ENCODE measurements at places on chromosomes 6 and 20. TPM values are rescaled to one million over a fixed set of nuclear protein-coding genes. Genes with fewer than 3 reads are reported as not detected.
A peak's percentile ranks its signal among the peaks of the same experiment; 100 is the strongest.

Gene KHDC1
- 1.9 TPM for total RNA-seq

Gene SLC24A3
- total RNA-seq = 6.0 TPM

Gene ADTRP
- total RNA-seq = 11.4 TPM

Gene SFTA2
- 384 TPM for total RNA-seq

- no peak overlapping the region for H3K27ac ChIP-seq
- H3K4me3 ChIP-seq = no peak overlapping the region
These were observed 42.8 kb downstream of the CDC5L start for GRCh38 chr6:44430326-44430725.

GRCh38 chr20:3080939-3081388 is 3.6 kb downstream of the AVP start:
- H3K27ac ChIP-seq = no peak overlapping the region
- H3K4me3 ChIP-seq = no peak overlapping the region
- H3K36me3 ChIP-seq = no peaks in the 10 kb centered on the region
- peaks cover 17% of the 10 kb centered on the region for H3K4me1 ChIP-seq
- DNase-seq = no peak

DNA sequence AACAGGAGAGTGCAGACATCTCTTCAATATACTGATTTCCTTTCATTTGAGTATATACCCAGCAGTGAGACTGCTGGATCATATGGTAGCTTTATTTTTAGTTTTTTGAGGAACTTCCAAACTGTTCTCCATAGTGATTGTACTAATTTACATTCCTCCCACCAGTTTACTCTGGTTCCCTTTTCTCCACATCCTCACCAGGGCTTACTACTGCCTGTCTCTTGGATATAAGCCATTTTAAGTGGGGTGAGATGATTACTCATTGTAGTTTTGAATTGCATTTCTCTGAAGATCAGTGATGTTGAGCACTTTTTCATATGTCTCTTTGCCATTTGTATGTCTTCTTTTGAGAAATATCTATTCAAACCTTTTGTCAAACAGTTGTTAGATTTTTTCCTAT is 64.9 kb upstream of the HMGCLL1 start:
- H3K27ac ChIP-seq = no peak overlapping the region
- H3K4me3 ChIP-seq = no peak overlapping the region
- no peaks in the 10 kb centered on the region for H3K27me3 ChIP-seq
- no peaks in the 10 kb centered on the region for H3K36me3 ChIP-seq

- H3K27ac ChIP-seq = no peak overlapping the region
- no peak overlapping the region for H3K4me3 ChIP-seq
- no peaks in the 10 kb centered on the region for H3K27me3 ChIP-seq
- peak; percentile 61 for DNase-seq
- no peaks in the 10 kb centered on the region for H3K4me1 ChIP-seq
These were observed 209.8 kb upstream of the KCNQ5 start for GRCh38 chr6:72411872-72412708.

- peaks cover 8% of the 10 kb centered on the region for H3K4me1 ChIP-seq
- no peaks in the 10 kb centered on the region for H3K27me3 ChIP-seq
- no peaks in the 10 kb centered on the region for H3K36me3 ChIP-seq
- H3K27ac ChIP-seq = peak overlapping the region; percentile 55
These were observed 106.2 kb downstream of the KIF13A start for GRCh38 chr6:17881085-17881858.

DNA sequence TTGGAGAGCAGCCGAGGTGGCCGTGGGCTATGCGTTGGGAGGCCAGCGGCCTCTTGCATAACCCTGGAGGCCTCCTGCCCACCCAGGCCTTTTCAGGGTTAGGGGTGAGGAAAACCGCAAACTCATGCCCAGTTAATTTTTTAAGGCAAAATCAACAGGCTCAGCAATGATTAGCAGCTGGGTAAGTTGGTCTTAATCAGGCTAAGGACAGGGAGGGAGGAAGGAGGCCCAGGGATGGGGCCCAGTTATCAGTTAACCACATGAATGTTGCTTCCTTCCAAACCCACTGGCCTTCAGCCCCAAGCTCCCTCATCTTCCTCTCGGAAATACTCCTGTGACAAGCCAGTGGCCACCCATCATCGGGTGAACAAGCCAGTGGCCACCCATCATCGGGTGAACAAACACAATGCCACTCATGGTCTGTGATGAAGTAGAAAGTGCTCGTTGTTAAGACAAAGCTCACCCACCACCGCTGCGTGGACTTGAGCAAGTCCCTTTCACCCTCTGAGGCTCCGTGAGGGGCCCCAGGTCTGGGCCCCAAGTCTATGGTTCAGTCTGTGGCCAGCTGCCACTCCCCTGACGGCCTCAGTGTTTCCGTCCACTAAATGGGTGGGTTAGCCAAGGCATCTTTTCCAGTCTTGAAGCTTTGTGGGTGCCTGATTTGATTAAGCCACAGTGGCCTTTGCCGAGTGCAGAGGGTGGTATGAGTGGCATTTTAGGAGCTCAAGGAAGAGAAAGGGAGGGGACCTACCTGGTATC is 39.4 kb downstream of the HNF4A start:
- no peak for DNase-seq
- no peak overlapping the region for H3K4me3 ChIP-seq
- no peaks in the 10 kb centered on the region for H3K4me1 ChIP-seq
- no peak overlapping the region for H3K27ac ChIP-seq

GRCh38 chr6:163122365-163122764 is 292.2 kb upstream of the QKI start:
- no peaks in the 10 kb centered on the region for H3K27me3 ChIP-seq
- H3K4me1 ChIP-seq = no peaks in the 10 kb centered on the region
- no peak overlapping the region for H3K4me3 ChIP-seq
- H3K36me3 ChIP-seq = no peaks in the 10 kb centered on the region

GRCh38 chr20:53940907-53941545 is 129.4 kb downstream of the BCAS1 start:
- peaks cover 12% of the 10 kb centered on the region for H3K4me1 ChIP-seq
- no peak for DNase-seq
- H3K36me3 ChIP-seq = no peaks in the 10 kb centered on the region
- H3K27ac ChIP-seq = peak overlapping the region; percentile 60
- H3K27me3 ChIP-seq = no peaks in the 10 kb centered on the region
- H3K4me3 ChIP-seq = no peak overlapping the region

DNA sequence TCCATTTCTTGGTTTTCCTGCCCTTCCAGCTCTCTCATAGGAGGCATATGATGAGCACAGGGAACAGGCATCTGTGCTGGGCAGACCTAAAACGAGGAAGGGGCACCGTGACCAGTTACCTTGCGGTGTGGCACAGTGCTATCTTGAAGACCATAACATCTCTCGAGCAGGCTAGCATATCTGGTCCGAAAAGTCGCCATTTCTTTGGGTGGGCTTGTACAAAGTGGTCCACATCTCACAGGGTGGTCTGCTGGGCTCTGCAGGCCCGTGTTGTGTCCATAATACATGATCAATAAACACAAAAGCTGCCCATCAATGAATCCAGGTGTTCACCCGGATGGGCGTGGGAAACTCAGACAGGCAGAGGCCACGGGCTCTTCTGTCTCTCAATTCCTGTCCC is 115.7 kb downstream of the PHACTR3 start:
- H3K36me3 ChIP-seq = no peaks in the 10 kb centered on the region
- H3K4me1 ChIP-seq = no peaks in the 10 kb centered on the region
- H3K4me3 ChIP-seq = no peak overlapping the region

DNA sequence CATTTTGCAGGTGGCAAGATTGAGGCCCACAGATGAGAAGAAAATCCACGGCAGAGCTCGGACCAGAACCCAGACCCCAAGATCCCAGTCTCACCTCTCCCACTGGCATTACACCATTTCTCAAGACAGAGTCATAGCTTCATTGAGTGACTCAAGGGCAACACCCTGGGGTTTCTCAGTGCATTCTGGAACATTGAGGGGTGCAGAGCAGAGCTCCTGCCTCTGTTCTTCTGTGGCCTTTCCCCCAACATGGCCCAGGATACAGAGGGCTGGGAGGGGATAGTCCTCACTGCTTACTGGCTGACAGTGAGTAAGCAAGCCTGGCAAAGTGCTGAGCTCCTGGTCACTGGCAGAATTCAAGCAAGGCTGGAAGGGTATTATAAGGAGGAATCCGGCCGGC is 74.0 kb downstream of the MDGA1 start:
- H3K27me3 ChIP-seq = peaks cover 81% of the 10 kb centered on the region
- H3K36me3 ChIP-seq = no peaks in the 10 kb centered on the region
- DNase-seq = no peak
- H3K27ac ChIP-seq = no peak overlapping the region

DNA sequence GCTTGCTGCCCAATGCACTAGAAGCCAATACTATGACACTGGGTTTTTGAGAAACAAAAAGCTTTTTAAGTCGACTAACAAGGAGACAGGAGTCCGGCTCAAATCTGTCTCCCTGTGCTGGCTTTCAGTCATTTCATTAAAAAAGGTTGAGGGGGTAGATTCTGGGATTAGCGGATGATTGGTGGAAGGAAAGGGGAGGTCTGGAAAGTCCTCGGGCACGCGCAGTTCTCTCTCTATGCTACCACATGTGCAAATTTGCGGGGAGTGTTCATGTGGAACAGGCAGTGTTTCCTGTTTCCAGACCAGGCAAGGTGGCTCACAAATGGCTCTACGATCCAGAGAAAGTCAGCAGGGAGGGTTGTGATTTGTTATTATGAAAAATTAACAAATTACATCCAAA is 89.1 kb upstream of the TOX2 start:
- no peak overlapping the region for H3K27ac ChIP-seq
- H3K27me3 ChIP-seq = no peaks in the 10 kb centered on the region
- H3K36me3 ChIP-seq = no peaks in the 10 kb centered on the region
- no peaks in the 10 kb centered on the region for H3K4me1 ChIP-seq

DNA sequence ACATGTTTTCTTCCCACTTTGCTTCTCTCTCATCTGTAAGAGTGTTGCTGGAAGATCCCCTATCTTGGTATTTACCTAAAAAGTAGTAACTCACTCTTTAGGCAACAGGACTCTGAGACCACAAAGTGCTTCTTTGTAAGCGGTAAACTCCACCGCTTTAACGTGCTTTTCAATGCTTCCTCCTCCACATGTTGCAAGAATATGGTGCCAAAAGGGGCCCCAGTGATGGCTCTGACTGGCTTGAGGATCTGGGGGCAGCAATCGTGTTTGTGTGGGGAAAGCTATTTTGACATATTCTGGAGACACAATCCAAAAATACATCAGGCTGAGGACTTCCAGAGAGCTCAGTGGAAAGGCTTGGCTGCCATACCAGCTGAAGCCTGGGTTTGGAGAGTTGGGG is 12.4 kb upstream of the CPNE5 start:
- H3K27me3 ChIP-seq = no peaks in the 10 kb centered on the region
- no peak for DNase-seq
- peaks cover 45% of the 10 kb centered on the region for H3K4me1 ChIP-seq
- H3K36me3 ChIP-seq = no peaks in the 10 kb centered on the region
- no peak overlapping the region for H3K4me3 ChIP-seq

- H3K27me3 ChIP-seq = no peaks in the 10 kb centered on the region
- no peak overlapping the region for H3K4me3 ChIP-seq
- DNase-seq = no peak
These were observed 47.5 kb upstream of the POPDC3 start for GRCh38 chr6:105227295-105227767.

- no peaks in the 10 kb centered on the region for H3K36me3 ChIP-seq
- no peaks in the 10 kb centered on the region for H3K27me3 ChIP-seq
- DNase-seq = no peak
These were observed 599 bp upstream of the PSORS1C1 start for GRCh38 chr6:31113861-31114540.

DNA sequence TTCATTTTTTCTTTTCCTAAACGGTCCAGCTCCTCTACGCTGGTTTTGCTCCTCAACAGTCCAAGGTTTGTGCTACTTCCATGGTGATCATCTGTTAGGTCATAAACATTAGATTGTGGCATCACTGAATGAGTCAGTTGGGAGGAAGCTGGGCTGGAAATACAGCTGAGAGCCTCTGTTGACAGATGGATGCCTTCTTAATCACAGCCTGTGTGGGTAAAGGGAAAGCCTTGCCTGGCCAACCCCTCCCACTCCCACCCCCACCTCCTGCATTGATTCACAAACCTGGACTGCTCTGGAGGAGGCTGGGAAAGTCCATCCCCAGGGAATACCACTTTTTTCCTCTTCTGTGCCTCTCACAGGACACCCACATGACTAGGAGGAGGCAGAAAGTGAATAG is 180.6 kb upstream of the CCN2 start:
- H3K36me3 ChIP-seq = no peaks in the 10 kb centered on the region
- no peak for DNase-seq
- no peak overlapping the region for H3K4me3 ChIP-seq
- H3K27ac ChIP-seq = peak overlapping the region; percentile 61

DNA sequence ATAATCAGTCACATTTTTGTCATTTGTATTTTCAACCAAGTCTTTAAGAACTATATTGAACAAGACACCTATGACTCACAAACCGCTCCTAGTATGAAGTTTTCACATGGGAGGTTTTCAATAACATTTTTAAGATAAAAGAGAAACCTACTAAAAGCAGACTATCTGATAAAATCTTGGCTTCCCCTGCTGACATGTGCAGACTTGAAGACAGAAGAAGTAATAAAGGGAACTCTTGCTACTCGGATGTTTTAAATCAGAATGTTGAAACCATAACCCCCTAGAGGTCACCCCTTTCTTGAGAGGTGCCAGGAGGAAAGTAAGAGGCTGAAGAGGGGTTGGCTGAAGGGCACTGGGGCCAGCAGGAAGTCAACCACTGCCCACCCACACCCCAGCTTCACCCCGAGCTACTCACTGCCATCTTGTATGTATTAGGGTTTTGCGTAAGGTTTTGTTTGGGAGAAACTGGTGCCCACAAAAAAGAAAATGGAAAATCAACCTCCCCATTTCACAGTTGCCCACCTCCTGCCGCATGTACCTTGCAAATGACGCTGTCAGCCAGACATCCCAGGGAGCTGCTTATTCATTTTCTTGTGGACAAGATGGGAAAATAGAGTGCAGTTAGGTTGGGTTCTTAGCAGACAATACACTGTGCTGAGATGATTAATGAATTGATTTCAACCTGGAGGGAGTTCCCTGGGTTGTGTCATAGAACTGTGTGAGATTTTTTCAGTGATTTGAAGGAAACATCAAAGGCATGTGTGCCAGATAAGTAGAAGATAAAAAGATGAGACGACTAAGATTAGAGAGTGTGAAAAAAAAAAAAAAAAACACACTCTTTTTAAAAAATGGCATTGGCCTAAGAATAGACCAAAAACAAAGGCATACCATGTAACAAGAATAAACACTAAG is 83.2 kb upstream of the TAB2 start:
- no peak overlapping the region for H3K4me3 ChIP-seq
- H3K36me3 ChIP-seq = no peaks in the 10 kb centered on the region
- no peak overlapping the region for H3K27ac ChIP-seq
- no peak for DNase-seq
